ENCODE measurements at places on chromosomes 3 and 15. TPM values are rescaled to one million over a fixed set of nuclear protein-coding genes. Genes with fewer than 3 reads are reported as not detected.
A peak's percentile ranks its signal among the peaks of the same experiment; 100 is the strongest.

- H3K4me3 ChIP-seq = no peak overlapping the region
- no peaks in the 10 kb centered on the region for H3K36me3 ChIP-seq
- DNase-seq = no peak
- no peaks in the 10 kb centered on the region for H3K27me3 ChIP-seq
- H3K4me1 ChIP-seq = no peaks in the 10 kb centered on the region
These were observed 448.6 kb upstream of the CDIN1 start for GRCh38 chr15:36130641-36131310.

GRCh38 chr15:42584031-42584765 lies 8.8 kb downstream of the STARD9 start:
- DNase-seq = no peak
- H3K27ac ChIP-seq = peak overlapping the region; percentile 97
- no peaks in the 10 kb centered on the region for H3K27me3 ChIP-seq
- H3K36me3 ChIP-seq = peaks cover 14% of the 10 kb centered on the region

LRRC34 gene
- total RNA-seq = 2.5 TPM

GRCh38 chr3:183159333-183159732 lies 3.2 kb downstream of the LAMP3 start:
- no peaks in the 10 kb centered on the region for H3K36me3 ChIP-seq
- no peak overlapping the region for H3K4me3 ChIP-seq
- no peak overlapping the region for H3K27ac ChIP-seq
- no peak for DNase-seq
- peaks cover 30% of the 10 kb centered on the region for H3K27me3 ChIP-seq

DNA sequence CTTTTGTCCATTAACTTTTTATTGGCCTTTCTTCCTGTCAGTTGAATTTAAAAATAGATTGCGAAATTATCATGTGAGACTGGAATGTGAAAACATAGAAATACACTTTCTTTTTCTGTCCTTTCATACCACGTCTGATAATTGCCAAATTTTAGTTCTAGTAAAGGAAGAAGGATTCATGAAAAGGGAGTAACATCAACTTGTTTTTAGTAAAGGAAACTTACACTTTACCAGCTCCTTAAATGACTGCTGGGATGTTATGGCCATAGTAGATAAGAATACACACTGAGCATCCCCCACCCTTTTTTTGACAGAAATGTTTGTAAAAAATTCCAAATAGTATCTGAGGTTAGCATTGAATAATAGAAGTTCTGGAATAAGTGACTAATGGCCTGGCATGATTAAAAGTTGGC lies 137.9 kb downstream of the NEO1 start:
- no peak overlapping the region for H3K27ac ChIP-seq
- no peak overlapping the region for H3K4me3 ChIP-seq
- H3K36me3 ChIP-seq = no peaks in the 10 kb centered on the region

DNA sequence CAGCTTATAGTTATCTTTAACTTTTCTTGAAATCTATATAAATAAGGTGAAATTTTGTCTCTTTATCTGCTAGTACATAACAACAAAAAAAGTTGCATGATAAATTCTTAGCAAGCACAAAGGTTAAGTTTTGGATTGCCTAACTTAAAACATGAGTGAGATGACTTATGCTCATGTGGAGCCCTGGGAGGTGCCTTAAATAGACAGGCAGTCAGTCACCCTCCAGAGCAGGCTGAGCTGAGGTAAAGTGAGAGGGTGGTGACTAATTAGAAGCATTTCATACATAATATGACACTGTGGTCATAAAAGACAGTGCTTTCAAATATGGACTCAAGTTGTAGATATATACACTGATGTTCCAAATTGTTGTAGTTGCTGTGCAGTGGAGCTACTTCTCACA lies 14.6 kb upstream of the MME start:
- DNase-seq = no peak
- no peaks in the 10 kb centered on the region for H3K4me1 ChIP-seq
- no peaks in the 10 kb centered on the region for H3K27me3 ChIP-seq

DIS3L gene
- 43.7 TPM for total RNA-seq

DNA sequence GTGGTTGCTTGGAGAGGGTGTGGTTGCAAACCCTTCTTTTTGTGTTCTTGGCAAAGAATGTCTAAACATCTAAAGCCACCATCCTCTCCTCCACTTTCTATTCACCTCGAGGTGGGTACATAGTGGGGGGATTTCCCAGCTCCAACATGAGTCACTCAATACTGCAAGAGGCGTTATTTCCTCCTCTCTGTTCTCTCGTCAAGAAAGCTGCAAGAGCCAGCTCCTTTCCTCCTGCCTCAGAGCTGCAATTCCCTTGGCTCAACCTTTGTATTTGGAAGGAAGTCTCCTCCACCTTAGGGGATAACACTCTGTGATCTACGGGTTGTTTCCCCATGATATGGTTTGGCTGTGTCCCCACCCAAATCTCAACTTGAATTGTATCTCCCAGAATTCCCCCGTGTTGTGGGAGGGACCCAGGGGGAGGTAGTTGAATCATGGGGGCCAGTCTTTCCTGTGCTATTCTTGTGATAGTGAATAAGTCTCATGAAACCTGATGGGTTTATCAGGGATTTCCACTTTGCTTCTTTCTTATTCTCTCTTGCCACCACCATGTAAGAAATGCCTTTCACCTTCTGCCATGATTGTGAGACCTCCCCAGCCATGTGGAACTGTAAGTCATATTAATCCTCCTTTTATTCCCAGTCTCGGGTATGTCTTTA lies 138.4 kb downstream of the PLCL2 start:
- H3K36me3 ChIP-seq = peaks cover 1% of the 10 kb centered on the region
- H3K27me3 ChIP-seq = no peaks in the 10 kb centered on the region
- DNase-seq = no peak
- H3K4me1 ChIP-seq = no peaks in the 10 kb centered on the region
- no peak overlapping the region for H3K4me3 ChIP-seq
- H3K27ac ChIP-seq = no peak overlapping the region

CCDC9B gene
- 22.8 TPM for total RNA-seq

LINGO1 gene
- total RNA-seq = 0.42 TPM

GRCh38 chr3:177085794-177086193 lies 111.5 kb downstream of the TBL1XR1 start:
- H3K4me3 ChIP-seq = no peak overlapping the region
- H3K27ac ChIP-seq = no peak overlapping the region
- H3K27me3 ChIP-seq = no peaks in the 10 kb centered on the region

DNA sequence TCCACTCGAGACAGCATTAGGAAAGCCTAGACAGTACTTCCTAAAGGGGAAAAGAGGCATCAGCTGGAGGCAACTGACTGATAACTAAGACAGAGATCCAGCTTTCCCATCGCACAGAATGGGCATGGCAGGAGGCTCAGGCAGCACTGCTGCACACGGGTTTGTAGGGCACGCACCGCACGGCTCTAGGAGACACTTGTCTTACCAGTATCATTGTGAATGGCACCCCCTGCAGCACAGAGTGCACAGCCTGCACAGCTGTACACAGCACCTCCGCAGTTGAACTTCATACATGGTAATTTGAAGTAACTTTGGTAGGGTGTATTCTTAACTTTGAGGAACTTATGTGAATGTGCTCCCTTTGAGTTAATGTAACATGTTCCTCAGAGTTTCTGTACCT lies 281.6 kb downstream of the PLCL2 start:
- no peak for DNase-seq
- no peaks in the 10 kb centered on the region for H3K4me1 ChIP-seq
- H3K27me3 ChIP-seq = no peaks in the 10 kb centered on the region
- H3K4me3 ChIP-seq = no peak overlapping the region

GRCh38 chr15:50797926-50798325 lies 32.4 kb upstream of the SPPL2A start:
- H3K4me3 ChIP-seq = no peak overlapping the region
- no peaks in the 10 kb centered on the region for H3K36me3 ChIP-seq
- DNase-seq = no peak
- no peaks in the 10 kb centered on the region for H3K27me3 ChIP-seq
- no peaks in the 10 kb centered on the region for H3K4me1 ChIP-seq

DNA sequence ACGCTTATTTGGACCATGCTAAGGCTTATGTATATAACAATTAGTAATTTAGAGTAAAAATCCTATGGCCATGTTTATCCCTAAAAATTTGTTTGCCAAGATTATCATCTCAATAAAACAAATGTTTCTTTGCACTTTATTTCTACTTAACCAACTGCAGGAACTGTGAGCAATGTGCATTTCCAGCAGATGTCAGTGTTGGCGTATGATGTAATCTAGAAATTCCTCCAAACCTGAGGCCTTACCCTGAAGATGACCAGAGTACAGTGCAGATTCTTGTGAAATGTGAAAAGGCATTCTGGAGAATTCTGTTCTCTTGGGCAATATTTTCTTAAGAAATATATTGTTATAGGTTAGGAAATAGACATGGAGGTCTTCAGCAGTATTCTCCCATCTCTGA lies 205.9 kb downstream of the MBNL1 start:
- no peak overlapping the region for H3K4me3 ChIP-seq
- H3K36me3 ChIP-seq = peaks cover 6% of the 10 kb centered on the region
- DNase-seq = peak; percentile 47
- no peaks in the 10 kb centered on the region for H3K27me3 ChIP-seq

- no peak for DNase-seq
- H3K36me3 ChIP-seq = no peaks in the 10 kb centered on the region
- H3K27me3 ChIP-seq = no peaks in the 10 kb centered on the region
- no peak overlapping the region for H3K27ac ChIP-seq
- no peaks in the 10 kb centered on the region for H3K4me1 ChIP-seq
These were observed 128.3 kb downstream of the GOLIM4 start for GRCh38 chr3:167967257-167968036.

DNA sequence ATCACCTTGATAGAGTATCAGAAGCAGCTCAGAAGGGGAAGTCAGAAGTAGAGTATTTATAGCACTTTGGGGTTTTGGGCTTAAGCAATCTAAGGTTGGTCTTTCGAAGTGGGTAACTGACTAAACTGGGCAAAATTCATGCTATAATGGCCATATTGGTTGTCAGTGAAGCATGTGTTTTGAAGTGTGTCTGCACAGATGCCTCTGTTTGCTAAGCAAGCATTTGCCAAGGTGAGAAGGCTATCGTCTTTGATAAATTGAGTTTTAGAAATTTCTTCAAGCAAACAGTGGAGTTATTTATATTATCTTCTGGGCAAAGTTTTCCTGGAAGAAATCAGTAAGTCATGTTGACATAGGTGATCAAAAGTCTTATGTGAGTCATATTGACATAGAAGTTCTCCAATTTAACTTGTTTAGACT lies 412.8 kb upstream of the TGFBR2 start:
- H3K4me1 ChIP-seq = no peaks in the 10 kb centered on the region
- H3K27ac ChIP-seq = no peak overlapping the region
- H3K27me3 ChIP-seq = no peaks in the 10 kb centered on the region
- H3K36me3 ChIP-seq = no peaks in the 10 kb centered on the region
- no peak overlapping the region for H3K4me3 ChIP-seq

DNA sequence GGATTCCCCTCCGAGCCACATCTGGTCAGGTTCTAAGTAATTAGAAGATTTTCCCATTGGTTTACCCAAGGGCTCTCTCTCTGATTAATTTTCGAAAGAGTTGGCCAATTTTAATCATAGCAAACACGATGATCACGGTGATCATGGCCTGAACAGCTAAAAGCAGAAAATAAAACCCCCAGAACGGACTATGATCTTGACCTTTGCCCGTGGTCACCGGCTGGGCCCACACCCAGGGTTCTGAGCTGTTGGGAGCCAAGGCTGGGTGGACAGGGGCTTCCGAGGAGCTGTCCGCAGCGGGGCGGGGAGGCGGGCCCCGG lies 2.6 kb downstream of the GP5 start:
- no peak overlapping the region for H3K27ac ChIP-seq
- no peaks in the 10 kb centered on the region for H3K36me3 ChIP-seq
- no peaks in the 10 kb centered on the region for H3K27me3 ChIP-seq
- no peak overlapping the region for H3K4me3 ChIP-seq
- H3K4me1 ChIP-seq = peaks cover 35% of the 10 kb centered on the region

SHC4 gene
- 71.7 TPM for total RNA-seq

DNA sequence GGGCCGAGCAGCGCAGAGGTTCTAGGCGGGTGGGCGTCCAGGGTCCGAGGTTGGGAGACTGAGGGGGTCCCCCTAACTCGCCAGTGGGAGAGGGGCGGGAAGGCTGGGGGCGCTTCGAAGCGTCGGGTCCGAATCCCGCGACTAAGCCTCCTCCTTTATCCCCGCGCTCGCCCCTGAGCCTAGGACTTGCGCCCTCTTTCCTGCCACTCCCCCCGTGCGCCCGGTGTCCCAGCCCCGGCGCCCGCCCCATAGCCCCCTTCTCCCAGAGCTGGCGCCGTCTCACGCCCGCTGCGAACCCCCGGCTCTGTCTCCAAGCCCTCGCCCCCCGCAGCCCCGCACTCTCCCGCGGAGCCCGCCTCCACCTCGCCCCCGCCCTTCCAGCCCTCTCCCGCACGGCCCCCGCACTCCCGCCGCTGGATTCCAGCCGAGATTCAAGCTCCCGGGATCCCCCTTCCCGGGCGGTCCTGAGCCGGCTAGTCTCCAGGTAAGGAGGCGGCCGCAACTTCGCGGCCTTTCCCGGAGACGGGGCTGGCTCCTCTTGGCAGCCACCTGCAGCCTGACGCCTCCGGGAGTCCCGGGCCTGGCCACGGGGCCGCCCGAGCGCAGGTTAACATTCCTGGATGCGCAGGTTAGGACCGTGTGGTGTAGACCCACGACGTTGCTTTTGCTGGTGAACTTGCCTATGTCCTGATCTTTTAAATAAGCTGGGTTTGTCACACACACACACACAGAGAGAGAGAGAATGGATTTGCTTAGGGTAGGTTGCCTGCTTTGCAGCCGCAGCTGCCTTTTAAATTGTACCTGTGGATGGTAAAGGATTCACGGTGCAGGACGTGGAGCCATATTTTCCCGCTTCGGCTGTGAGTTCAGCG lies 563 bp downstream of the PXYLP1 start:
- H3K4me3 ChIP-seq = peak overlapping the region; percentile 80
- peaks cover 18% of the 10 kb centered on the region for H3K4me1 ChIP-seq
- no peaks in the 10 kb centered on the region for H3K27me3 ChIP-seq
- H3K27ac ChIP-seq = peak overlapping the region; percentile 75
- DNase-seq = no peak

DNA sequence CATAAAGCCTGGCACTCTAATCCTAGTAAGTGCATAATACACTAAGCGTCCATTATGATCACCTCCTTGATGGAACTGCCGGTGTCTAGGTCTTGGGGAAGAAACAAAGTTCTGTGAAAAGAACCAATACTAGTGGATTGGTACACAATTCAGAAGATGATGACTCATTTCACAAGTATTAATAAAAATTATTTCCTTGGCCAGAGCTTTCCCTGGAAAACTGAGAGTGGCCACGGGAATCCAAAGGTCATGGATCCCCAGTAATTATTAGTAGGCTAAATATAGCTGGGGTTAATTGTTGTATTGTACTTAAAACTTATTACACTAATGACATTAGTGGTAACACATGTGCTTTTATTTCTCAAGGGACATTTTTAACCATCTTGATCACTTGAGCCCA lies 808.0 kb upstream of the NR2F2 start:
- DNase-seq = no peak
- H3K27ac ChIP-seq = no peak overlapping the region
- H3K36me3 ChIP-seq = no peaks in the 10 kb centered on the region
- H3K4me1 ChIP-seq = no peaks in the 10 kb centered on the region

DNA sequence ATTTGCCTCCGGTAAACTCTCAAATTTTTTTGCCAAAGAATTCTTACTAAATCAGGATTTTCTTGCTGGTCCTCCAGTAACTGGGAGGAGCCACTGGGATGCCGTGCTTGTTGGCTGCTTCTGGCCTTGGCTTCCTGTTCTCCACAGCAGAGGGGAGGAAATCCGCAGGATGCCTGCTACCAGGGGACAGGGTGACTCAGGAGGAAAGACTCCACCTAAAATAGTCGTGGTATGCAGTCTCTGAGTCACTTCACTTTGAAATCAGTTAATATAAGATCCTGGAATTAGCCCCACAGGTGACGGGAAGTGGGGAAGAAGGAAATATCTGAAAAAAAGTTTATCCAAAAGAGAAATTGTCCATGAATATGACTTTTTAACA lies 6.5 kb upstream of the TM4SF18 start:
- no peaks in the 10 kb centered on the region for H3K27me3 ChIP-seq
- no peaks in the 10 kb centered on the region for H3K36me3 ChIP-seq
- no peak overlapping the region for H3K4me3 ChIP-seq
- DNase-seq = peak; percentile 74
- H3K27ac ChIP-seq = peak overlapping the region; percentile 79
- H3K4me1 ChIP-seq = peaks cover 3% of the 10 kb centered on the region
